ENCODE measurements at places on chromosomes 3 and 15. TPM values are rescaled to one million over a fixed set of nuclear protein-coding genes. Genes with fewer than 3 reads are reported as not detected.

Gene ITIH3
- not detected for polyA plus RNA-seq

Gene DZIP1L
- polyA plus RNA-seq, result 9.6 TPM

Gene PDZRN3
- 22.3 TPM for polyA plus RNA-seq

Gene FBXW12
- polyA plus RNA-seq, result not detected

Gene CNTN3
- 5.6 TPM for polyA plus RNA-seq

Gene RASL12
- polyA plus RNA-seq, result not detected

Gene SI
- not detected for polyA plus RNA-seq

Gene CCDC9B
- 33.1 TPM for polyA plus RNA-seq

Gene ITGB5
- polyA plus RNA-seq, result 39.4 TPM

Gene CCDC54
- 0.16 TPM for polyA plus RNA-seq

Gene FBN1
- 374 TPM for polyA plus RNA-seq

Gene PRR20G
- polyA plus RNA-seq, result not detected

Gene CAND2
- polyA plus RNA-seq, result 0.16 TPM

Gene DUOX1
- 1.8 TPM for polyA plus RNA-seq

All from GM23248 (cell line).